AG08396 (cell line): ENCODE measurements at places on chromosomes 11 and 22.

- DNase-seq = no peak
Measured at GRCh38 chr11:2348986-2349385, 28.1 kb upstream of the CD81 start.

DNA sequence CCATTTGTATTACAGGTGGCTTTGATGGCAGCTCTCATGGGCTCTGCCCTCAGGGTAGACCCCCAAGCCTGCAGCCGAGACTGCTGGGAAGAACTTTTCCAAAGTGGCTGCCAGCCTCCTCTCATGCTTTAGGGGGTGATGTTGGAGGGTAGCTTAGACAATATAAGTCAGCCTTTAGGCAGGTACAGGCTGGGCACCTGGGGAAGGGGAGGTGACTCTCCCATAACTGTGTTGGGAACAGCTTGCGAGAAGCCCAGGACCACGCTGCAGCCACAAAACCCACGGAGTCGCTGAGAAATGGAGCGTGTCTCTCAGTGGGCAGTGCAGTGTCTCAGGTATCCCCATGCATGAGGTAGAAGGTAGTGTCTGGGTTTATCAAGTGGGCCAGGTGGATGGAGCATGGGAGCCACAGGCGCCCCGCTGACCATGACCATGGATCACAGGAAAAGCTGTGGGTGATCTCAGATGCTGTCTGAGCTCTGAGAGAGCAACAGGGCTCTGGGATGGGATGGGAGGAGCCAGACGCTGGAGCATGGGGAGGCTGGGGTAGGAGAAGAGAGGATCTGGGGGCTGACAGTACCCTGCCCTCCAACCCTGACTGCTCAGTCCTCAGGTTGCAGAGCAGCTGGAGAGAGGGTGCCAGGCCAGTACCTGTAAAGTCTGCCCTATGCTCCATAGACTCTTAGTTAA, 115.2 kb downstream of the FEZ1 start:
- DNase-seq = no peak

DNA sequence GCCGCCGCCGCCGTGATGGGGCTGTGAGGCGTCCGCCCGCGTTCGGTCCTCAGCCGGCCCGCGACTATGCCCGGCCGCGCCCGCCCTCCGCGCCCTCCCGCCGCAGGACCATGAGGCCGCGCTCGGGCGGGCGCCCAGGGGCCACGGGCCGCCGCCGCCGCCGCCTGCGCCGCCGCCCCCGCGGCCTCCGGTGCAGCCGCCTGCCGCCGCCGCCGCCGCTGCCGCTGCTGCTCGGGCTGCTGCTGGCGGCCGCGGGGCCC, 215 bp downstream of the ZNRF3 start:
- DNase-seq = no peak

DNA sequence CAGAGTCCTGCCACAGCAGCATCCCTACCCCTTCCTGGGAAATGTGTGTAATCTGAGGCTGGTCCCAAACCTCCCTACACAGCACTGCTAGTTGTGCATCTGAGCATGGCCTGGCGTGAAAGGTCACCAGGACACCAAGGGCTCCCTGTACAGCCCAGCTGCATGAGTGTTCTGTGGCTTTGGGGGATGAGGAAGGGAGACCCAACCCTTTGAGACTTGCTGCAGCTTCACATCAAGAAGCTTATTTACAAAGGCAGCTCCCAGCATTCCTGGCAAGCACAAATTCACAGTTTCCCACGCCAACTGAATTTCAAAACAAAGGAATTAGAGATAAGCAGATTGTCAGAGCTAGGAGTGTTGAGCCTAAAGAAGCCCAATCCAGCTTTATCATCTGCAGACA, 32.2 kb downstream of the CSNK2A3 start:
- DNase-seq = no peak

- no peak for DNase-seq
Measured at GRCh38 chr22:20159076-20159475, 8.2 kb upstream of the CCDC188 start.

GRCh38 chr11:9651481-9651880, 12.4 kb upstream of the SWAP70 start:
- DNase-seq = no peak

- DNase-seq = no peak
Measured at GRCh38 chr11:87666730-87667129, 508.5 kb downstream of the RAB38 start.

- no peak for DNase-seq
Measured at GRCh38 chr22:32776802-32777201, 24.7 kb upstream of the TIMP3 start.

- no peak for DNase-seq
Measured at GRCh38 chr11:11346303-11346702, 6.7 kb downstream of the CSNK2A3 start.

DNA sequence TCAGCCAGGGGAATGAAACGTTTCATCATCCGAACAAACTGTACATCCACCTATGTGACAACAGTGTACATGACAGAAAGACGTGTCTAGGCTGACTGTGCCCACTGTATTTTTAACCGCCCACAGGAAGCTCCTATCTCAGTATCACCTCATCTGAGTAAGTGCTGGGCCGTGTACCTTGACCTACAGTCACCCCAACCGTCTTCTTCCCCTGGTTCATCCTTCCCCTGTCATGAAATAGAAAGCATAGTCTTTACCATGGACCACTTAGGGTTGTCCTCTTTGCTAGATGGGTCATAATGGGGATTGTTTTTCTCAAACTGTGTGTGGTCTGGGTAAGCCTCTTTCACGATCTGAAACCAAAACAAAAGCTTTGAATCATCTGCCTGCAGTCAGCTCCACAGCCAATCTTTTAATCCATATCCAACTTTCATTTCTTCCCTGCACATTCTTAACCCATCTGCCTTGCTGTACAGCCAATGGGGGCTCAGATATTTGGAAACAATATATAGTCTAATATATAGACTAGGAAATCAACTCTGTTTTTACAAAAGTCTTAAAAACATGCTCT, 4.2 kb downstream of the THYN1 start:
- peak; percentile 41 for DNase-seq

DNA sequence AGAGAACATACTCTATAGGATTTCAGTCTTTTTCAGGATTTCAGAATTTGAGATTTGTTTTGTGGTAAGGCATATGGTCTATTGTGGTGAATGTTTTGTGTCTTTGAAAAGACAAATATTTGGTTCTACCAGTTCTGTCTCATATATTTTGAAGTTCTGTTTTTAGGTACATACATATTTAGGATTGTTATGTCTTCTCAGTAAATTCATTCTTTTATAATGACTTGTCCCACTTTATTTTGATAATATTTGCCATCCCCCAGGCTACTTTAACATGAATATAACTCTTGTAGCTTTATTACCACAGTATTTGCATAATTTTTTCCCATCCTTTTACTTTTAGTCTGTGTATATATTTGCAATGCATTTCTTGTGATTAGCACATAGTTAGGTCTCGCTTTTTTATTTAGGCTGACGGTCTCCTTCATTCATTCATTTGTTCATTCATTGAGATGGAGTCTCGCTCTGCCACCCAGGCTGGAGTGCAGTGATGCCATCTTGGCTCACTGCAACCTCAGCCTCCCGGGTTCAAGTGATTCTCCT, 32.1 kb downstream of the MTMR3 start:
- DNase-seq = no peak

DNA sequence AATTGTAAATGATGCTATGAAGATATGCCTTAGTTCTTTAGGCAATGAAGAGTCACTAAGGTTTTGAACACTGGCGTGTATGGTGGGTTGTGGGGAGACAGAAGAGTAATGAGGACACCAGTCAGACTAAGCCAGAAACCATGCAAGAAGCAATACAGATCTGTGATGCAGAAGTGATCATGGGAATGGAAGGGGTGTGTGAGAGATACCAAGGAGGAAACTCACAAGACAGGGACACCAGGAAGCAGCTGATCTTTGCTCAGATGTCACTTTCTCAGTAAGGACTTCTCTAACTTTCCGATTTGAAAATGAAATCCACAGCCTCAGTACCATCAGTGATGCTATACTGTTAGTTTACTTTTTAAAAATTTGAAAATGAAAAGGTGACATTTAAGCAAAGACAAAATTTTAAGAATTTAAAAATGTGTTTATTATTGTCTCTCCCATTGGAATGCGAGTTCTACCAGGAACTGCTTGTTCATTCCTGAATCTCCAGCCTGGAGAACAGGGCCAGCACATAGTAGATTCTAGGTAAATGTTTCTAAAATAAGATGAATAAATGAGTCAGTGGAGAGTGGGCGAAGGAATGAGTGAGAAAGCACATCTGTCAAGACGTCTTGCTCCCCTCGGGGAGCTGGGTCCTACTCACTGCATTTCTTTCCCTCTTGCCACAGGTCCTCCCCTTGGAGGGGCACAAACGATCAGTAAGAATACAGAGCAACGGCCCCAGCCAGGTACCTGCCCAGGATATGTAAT, 60.4 kb downstream of the KCNJ1 start:
- no peak for DNase-seq

GRCh38 chr11:66107600-66108510, 37.8 kb downstream of the PACS1 start:
- no peak for DNase-seq

DNA sequence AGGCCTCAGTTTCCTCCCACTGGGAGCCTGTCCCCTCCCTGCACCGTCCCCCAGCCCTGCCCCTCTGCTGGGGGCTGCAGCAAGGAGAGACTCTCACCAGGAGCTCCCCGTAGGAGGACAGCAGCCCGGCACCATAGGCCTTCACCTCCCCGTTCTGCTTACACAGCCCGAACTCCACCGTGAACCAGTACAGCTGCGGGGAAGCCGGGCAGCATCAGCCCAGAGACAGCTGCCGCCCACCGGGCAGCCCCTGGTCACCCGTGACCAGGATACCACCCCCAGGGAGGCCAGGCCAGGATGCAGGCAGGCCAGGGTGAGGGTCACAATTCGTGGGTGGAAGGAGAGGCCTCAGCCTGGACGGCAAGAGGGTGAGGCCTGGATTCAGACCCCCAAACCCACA, 4.6 kb upstream of the INS start:
- DNase-seq = no peak

GRCh38 chr11:117930668-117931330, 1.6 kb upstream of the TMPRSS13 start:
- no peak for DNase-seq

DNA sequence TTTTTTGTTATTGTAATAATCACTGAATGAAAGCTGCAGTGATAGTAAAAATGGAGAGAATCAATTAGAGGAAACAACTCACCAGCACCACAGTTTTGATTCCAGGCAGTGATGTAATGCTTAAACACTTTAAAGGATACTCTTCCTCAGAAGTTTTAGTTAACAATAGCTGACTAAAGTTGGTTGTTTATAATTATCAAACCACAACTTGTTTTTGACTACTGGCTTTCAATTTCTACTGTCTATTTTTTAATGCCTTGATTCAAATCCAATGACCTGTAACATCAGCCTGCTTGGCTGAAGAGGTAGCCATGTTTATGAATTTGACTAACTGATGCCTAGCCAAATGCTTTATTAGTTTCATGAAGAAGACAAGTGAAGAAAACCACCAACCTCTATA, 18.2 kb upstream of the CASP12 start:
- DNase-seq = no peak
